ENCODE measurements at places on chromosomes 6 and 20.

GRCh38 chr6:42637681-42638080 lies 73.9 kb downstream of the UBR2 start:
- DNase-seq, result no peak

DNA sequence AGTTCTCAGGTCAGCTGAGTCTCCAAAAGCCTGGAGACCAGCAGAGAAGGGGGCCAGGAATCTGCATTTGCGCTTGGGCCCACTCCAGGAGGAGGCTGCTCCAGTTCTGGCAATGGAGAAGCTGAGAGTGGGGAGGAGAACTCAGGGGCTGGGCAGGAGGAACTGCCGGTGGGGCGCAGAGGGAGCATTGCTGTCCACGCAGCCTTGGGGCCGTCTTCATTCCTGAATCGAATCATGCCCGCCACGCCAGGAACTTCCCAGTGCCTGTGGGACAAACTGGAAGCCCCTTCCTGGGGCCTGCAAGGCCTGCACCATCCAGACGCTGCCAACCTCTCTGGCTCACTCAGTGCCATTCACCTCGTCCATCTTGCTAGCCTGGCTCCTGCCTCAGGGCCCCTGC lies 16.9 kb downstream of the RAB44 start:
- no peak for DNase-seq

DNA sequence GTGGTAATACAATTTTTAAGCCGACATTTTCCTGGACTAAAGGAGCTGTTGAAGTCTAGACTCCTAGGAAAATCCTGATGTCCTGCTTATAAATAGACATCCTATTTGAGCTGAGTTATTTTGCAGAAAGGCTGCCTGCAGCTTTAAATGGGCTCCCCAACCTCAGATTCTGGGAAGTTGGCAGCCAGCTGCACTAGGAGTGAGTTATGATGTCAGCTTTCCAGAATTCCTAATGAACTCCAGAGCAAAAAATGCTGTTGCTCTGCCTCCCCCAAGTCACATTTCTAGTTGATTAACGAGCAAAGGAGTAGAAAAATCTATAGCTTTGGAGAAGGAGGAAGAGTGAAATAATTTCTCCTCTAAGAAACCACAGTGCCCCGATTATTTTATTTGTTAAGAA lies 346.3 kb upstream of the SULF2 start:
- DNase-seq, result no peak

- DNase-seq, result no peak
Observed at GRCh38 chr20:59605601-59606364, 1.4 kb downstream of the PHACTR3 start.

- DNase-seq, result no peak
Observed at GRCh38 chr6:168537540-168537884, 96.5 kb downstream of the SMOC2 start.

- no peak for DNase-seq
Observed at GRCh38 chr6:125827788-125828320, 37.1 kb downstream of the NCOA7 start.

DNA sequence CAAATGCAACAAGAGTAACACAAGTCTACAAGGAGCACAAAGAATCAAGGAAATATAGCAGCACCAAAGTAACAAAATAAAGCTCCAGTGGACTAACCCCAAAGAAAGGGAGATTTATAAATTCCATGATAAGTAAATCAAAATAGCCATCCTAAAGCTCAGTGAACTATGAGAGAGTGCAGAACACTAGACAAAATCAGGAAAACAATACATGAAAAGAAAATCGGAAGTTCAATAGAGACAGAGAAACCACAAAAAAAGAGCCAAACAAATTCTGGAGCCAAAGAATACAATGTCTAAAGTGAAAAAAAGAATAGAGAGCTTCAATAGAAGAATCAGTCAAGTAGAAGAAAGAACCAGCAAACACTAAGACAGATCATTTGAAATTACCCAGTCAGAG lies 247.3 kb upstream of the TENT5A start:
- no peak for DNase-seq

GRCh38 chr6:157456524-157456829 lies 75.5 kb downstream of the ZDHHC14 start:
- no peak for DNase-seq

DNA sequence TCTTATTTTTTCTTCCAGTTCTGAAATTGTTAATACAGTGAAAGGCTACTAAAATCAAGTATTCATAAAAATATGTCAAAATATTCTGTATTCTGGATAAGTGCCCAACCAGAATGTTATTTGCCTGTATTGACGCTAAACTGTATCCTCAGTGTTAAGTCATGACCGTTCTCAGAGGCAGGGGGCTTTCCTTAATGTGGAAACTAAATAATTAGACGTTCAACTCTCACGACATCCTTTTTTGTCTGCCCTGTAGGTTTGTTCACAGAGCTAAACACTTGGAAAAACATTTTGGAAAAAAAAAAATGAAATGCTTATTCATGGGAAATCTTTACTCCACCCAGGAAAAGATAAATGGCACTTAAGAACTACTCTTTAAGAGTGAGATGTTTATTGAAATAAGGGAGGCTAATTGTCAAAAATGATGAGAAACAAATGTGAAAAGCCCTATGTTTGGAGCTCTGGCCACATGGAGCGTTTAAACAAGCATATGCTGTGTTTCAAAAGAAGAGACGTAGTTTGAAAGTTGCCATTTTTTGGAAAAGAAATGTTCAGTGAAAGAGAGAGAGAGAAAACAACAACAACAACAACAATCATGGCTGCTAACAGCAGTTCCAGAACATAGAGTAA lies 453.1 kb upstream of the MARCKS start:
- no peak for DNase-seq

- no peak for DNase-seq
Observed at GRCh38 chr6:168988801-168989200, 264.8 kb downstream of the THBS2 start.

GRCh38 chr6:162153120-162153519 lies 574.4 kb downstream of the PRKN start:
- DNase-seq, result no peak

DNA sequence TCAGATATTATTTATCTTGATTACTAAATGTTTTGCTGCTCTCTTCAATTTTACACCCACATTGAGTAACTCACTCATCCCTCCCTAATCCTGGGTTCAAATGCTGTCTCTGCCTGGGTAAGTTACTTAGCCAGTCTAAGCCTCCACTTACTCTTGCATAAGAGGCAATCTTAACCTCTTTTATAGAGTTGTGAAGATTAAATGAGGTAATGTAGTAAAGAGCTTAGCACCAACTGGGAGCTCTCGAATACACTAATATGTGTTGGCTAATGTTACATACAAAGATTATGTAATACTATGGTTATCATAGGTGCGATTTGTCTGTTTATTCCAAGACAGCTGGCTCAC lies 134.4 kb upstream of the STMND1 start:
- no peak for DNase-seq

- DNase-seq, result no peak
Observed at GRCh38 chr6:50030777-50031562, 9.2 kb upstream of the DEFB110 start.

GRCh38 chr20:2086177-2086979 lies 15.2 kb upstream of the STK35 start:
- no peak for DNase-seq

GRCh38 chr20:58243653-58244410 lies 15.4 kb upstream of the ANKRD60 start:
- no peak for DNase-seq

GRCh38 chr6:150142670-150143515 lies at the start of gene PPP1R14C:
Gene PPP1R14C, plus strand, starts transcription at chr6:150143044. Its CDS starts 149 bp downstream, at chr6:150143193.
- DNase-seq, result no peak

- DNase-seq, result no peak
Observed at GRCh38 chr20:37406010-37406998, 60.4 kb downstream of the SRC start.

DNA sequence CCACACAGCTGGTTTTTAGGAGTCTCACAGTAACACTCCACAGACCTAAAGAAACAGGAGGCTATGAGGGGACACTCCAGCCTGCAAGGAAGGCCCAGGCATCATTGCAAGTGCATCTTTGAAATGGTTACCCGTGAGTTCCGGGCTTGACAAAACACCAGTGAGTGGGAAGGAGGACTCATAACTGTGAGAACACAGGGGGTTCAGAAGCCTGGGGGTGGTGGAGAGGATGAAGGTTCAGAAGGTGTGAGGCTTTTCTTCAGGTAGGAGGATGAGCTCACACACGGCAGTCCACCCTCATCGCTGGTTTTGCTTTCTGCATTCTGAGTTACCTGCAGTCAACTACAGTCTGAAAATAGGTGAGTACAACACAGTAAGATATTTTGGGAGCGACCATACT lies 39.9 kb downstream of the MAP7 start:
- DNase-seq, result no peak

- DNase-seq, result no peak
Observed at GRCh38 chr6:108699290-108700041, 138.7 kb downstream of the FOXO3 start.

- DNase-seq, result no peak
Observed at GRCh38 chr20:11511821-11512220, 405.9 kb upstream of the BTBD3 start.

- no peak for DNase-seq
Observed at GRCh38 chr6:11486486-11486885, 51.1 kb upstream of the TMEM170B start.

DNA sequence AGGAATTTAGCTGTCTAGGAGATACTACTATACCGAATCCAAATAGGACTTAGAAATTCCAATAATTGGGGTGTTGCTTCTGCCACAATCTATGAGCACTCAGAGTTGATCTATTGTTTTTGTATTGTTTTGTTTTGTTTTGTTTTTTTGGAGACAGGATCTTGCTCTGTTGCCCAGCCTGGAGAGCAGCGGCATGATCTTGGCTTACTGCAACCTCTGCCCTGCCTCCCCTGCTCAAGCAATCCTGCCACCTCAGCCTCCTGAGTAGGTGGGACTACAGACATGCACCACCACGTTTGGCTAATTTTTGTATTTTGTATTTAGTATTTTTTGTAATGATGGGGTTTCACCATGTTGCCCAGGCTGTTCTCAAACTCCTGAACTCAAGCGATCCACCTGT lies 7.4 kb downstream of the ACSS2 start:
- no peak for DNase-seq

GRCh38 chr20:14223806-14224205 lies 113.6 kb downstream of the FLRT3 start:
- DNase-seq, result no peak

DNA sequence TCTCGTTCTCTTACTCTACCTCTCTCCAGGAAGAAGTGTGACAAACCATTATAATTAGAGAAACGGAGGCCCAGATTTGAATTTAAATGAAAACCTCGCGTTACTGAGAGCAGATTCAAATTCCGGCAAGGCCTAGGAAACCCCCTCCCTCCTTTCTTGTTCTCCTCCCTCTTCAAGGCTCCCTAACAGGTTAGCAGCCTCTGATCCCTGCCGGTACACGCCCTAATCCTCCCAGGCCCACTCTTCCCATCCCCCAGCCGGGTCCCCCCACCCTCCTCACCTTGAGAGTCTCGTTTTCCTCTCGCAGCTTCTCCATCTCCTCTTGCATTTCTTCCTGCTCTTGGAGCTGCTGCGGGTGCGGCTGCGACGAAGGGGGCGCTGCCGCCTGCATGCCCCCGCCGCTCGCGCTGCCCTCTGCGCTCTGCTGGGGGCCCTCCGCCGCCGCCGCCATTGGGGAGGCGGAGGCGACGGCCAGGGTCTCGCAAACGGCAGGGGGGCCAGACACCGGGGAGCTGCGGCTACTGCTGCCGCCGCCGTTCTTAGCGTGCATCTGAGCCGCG lies 3.8 kb downstream of the MTCL3 start:
- no peak for DNase-seq

DNA sequence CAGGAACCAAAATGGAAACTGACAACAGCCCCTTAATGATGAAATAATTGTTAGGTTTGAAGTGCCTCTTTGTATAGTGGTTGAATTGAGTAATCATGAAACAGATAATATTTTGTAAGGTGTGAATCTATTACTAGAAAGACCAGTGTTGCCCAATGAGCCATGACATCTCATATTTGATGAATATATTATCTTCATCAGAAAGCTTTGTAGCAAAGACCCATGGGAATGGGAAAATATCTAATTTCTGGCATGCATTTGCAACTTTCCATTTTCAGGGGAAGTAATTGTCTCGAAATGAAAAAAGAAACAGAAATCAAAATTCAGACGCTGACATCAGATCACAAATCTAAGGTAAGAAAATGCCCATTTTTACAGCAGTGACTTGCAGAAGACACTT lies 57.3 kb upstream of the LAMP5 start:
- no peak for DNase-seq

DNA sequence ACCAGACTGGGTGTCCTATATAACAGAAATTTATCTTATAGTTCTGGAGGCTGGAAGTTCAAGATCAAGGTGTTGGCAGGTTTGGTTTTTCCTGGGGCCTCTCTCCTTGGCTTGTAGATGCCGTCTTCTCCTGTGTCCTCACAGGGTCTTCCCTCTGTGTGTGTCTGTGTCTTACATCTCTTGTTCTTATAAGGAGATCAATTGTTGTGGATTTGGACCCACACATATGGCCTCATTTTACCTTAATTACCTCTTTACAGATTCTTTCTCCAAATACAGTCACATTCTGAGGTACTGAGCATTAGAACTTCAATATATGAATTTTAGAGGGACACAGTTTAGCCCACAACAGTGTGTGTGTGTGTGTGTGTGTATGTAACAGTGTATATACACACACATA lies 74.5 kb downstream of the EDN1 start:
- no peak for DNase-seq

GRCh38 chr20:62267543-62267942 lies 29.2 kb downstream of the OSBPL2 start:
- DNase-seq, result no peak

- no peak for DNase-seq
Observed at GRCh38 chr20:63101781-63102720, 95.3 kb upstream of the BHLHE23 start.

DNA sequence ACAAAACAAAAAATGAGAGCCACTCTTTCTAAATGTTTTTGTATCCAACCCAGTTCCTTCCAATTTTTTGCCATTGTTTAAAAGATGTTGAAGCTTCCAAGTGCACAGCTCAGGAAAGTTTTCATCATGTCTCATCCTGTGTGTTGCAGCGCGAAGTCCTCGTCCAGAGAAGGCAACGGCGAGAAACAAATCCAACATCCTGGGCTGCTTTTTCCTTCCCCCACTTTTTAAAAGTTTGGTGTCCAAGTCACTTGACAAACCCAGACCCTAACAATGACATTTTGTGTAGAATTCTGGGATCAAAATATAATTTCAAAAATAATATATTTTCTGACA lies 92.3 kb downstream of the ANKRD60 start:
- DNase-seq, result no peak
